CD8-positive, alpha-beta memory T cell (primary cell): ENCODE measurements at places on chromosomes 4 and X.

GRCh38 chr4:151922306-151922705, 161.5 kb upstream of the GATB start:
- DNase-seq: no peak

DNA sequence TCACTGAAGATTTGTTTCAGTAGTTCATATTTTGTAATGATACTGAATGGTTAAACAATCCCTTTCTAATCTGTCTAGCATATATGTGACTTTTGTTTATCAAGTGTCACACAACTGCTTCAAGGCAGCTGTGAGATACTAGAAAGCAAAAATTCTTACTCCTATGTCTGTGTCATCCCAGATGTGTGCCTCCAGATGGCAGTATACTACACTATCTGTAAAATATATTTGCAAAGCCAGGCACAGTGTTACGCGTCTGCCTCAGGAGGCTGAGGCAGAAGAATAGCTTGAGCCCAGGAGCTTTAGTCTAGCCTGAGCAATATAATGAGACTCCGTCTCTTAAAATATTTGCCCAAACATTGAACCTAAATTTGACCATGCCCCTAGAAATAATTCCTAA, 4.0 kb downstream of the NUDT10 start:
- DNase-seq: no peak

- no peak for DNase-seq
Measured at GRCh38 chr4:41204400-41204978, 9.9 kb downstream of the APBB2 start.

DNA sequence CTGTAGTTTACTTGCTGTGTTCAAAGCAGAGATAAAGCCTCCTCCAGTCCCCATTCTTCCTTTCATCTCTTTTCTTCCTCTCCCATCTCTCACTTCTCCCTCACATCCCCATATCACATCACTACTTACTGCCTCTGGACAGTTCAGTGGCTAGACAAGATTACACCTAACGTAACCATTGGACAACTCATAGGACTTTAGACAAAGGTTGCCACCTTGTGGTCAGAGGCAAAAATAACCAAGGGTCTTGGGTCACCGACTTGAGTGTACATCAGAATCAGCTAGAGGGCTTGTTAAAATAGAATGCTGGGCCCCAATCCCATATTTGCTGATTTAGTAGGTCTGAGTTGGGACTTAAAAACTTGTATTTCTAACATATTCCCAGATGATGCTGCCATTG, 109.3 kb upstream of the DGKK start:
- DNase-seq: peak; percentile 14

- DNase-seq: no peak
Measured at GRCh38 chr4:174292473-174292872, 8.8 kb downstream of the CEP44 start.

DNA sequence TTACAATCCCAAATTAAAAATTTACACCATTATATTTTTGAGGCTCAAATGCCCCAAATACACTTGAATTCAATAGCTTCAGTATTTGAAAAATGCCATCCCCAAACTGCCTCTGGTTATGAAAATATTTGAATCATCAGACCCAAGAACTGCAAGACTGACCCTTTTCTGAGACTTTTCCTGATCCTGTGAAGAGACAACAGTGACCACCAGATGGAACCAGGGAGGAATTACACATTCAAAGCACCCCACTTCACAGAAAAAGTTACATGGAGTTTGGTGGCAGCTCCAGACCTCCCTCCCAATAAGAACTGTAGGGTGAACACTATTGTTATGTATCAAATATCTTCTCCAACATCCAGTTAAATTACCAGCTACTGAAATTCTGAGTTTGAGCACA, 44.0 kb upstream of the SCD5 start:
- DNase-seq: no peak

- DNase-seq: no peak
Measured at GRCh38 chr4:150078579-150079080, 385 bp downstream of the DCLK2 start.

DNA sequence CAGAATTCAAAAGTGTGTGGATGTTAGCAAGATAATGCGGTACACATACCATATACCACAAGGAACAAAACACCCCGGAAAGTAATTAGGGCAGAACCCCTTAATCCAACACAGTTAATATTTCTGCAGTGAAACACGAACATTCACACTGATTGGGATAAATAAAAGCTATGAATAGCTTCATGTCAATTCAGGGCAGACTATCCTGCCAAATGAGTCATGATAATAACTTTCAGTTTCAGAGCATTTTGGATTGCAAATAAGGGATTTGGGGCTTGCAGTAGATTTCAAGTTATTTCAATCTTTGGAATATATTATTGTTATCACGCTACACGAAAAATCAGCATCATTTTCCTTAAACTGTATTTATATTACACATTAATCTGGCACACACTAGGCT, 24.3 kb downstream of the IRF2 start:
- DNase-seq: no peak

- DNase-seq: no peak
Measured at GRCh38 chr4:120901731-120902130, 20.8 kb downstream of the PRDM5 start.

- no peak for DNase-seq
Measured at GRCh38 chr4:12137575-12137974, 708.9 kb upstream of the HS3ST1 start.

- no peak for DNase-seq
Measured at GRCh38 chr4:94305466-94306225, 37.0 kb downstream of the HPGDS start.

DNA sequence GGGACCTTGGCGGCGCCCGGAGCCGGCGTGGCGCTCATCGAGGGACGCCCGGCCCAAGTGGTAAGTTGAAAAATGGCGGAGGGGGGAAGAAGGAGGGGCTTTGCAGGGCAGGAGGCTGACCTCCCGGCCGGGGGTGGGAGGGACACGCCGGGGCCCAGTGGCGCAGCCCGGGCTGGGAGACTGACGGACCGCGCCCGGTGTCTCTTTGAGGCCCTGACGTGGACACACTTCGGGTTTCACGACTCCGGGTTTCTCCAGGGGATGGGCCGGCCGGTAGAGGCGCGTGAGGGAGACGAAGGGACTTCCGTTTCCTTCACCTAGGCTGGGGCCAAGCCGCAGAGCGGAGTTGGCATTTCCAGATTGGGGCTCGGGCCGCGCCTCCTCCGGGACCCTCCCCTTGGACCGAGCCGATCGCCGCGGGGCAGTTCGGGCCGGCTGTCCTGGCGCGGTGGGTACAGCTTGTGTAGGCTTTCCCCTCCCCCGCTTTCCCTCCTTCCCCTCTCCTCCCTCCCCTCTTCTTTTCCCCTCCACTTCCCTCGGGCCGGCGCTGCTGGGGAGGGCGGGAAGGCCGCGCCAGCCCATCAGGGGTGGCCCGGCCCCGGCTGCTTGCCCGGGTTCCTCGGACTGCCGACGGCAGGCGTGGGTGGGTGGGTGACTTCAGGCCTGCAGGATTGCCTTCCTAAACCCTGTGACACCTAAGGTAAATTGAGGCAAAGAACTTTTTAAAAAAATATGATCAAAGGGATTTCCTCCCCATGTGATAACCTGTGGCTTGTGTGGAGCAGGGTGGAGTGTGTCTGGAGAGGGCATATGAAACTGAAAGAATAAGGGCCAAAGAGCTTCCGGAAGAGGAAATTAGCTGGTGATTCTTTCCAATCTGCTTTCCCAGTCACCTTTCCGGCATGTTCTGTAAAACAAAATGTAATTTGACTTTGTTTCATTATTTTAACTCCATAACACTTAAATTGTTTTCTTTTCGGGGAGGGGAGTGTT, at the start of gene XIAP:
XIAP (plus strand) TSS at position 208 of the 993 bp plus-strand sequence. CDS start 25,610 bp downstream, outside the sequence.
- DNase-seq: peak; percentile 68

GRCh38 chrX:97096385-97096784, 212.7 kb downstream of the RPA4 start:
- DNase-seq: no peak

GRCh38 chr4:184382189-184382846, 92.0 kb downstream of the IRF2 start:
- no peak for DNase-seq

GRCh38 chr4:126106658-126107057, 791.9 kb downstream of the FAT4 start:
- no peak for DNase-seq

- DNase-seq: no peak
Measured at GRCh38 chr4:23857367-23857959, 32.4 kb downstream of the PPARGC1A start.

DNA sequence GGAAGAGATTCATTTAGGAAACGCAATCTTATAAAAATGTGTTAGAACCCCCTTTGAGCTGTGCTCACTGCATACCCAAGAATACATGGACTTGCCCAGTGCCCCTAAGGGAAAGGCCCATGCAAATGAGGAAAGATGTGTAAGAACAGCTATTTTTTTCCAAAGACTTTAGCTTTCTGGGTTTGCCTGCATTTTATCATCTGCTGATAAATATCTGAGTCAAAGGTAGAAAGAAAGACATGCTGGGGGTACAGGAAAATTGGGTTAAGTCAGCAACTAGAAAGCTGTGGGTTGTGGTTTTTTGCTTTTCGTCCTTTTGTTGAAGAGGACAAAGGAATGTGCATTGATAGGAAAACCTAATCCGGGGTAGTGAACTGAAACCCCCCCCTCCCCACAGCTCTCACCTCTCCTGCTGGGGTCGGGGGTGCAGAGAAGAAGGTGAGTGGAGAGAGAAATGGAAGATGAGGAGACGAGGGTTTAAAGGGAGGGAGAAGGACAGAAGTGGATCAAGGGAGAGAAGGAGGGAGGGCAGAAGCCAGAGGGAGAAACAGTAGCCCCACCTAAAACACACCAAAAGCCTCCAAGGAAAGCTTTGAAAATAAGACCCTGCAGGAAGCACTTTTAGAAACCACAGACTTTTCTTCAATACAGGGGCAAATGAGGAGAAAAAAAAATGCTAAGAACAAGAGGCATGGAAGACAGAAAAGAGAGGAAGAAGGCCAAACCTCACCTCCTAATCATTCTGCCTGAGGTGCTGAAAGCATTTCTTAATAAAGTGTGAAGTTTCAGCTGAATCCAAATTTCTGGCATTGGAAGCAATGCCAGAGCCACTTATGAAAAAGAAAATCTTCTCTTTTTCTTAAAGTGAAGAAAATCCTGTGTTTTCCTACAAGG, 49.3 kb downstream of the KDR start:
- no peak for DNase-seq

DNA sequence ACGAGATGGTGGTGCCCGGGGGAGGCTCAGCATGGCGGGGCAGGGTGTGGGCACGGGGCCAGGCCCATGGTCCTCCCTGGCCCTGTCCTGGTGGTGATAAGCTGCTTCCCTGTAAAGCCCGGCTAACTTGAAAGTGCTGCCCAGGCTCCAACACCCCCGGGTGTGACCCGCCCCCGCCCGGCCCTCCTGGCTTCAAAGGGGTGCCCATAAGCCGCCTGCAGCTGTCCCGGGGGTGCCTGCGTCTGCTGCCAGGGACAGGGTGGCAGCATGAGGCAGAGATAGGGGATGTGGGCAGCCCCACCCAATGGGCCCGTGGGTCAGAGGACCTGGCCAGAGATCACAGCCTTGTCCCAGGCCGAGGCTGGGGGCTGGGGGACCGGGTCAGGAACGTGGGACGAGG, 18.1 kb downstream of the FGFRL1 start:
- DNase-seq: no peak

- DNase-seq: no peak
Measured at GRCh38 chrX:46876901-46877300, 35.3 kb upstream of the JADE3 start.

GRCh38 chr4:96742332-96743014, 902.6 kb downstream of the PDHA2 start:
- DNase-seq: no peak

- no peak for DNase-seq
Measured at GRCh38 chr4:77044461-77045150, 31.2 kb downstream of the CCNI start.

DNA sequence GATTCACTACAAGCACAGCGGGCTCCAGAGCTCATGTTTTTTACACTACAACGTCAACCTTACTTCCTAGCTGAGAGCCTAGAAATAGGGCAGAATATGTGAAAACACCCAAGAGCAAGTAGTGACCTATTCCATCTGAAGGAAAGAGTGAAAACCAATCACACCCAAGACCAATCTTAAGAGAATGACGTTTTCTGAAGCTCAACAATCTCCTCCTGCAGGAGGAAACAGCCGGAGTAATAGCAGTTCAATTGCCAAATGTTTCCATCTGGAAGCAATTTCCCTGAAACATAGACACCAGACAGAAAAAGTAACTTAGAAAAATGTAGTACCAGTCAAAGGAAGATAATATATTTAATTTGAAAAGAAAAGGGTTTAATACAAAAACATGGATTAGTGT, 142.4 kb downstream of the ANXA5 start:
- no peak for DNase-seq

- no peak for DNase-seq
Measured at GRCh38 chrX:124518885-124519284, 172.5 kb downstream of the SH2D1A start.

GRCh38 chr4:1775731-1776500, 17.2 kb upstream of the FGFR3 start:
- DNase-seq: no peak

GRCh38 chrX:132216806-132217202, 2.4 kb downstream of the RAP2C start:
- DNase-seq: no peak

DNA sequence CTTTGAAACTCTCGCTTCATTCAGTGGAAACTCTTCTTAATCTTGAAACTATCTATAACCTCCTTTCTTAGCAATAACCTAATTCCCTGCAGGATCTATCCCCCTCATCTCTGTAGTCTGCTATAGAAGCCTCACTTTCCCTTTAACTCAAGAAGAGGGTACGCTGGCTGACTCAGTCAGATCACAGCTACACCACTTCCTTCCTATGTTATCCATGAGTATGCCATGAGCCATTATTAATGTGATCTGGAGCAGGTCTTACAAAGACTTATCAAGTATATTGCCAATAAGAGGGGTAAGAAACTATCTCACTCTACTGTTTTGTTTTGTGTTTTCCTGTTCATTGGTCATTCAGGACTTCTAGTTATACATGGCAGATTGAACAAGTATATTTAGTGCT, 165.3 kb downstream of the PJA1 start:
- no peak for DNase-seq

GRCh38 chr4:184596044-184596616, 53.1 kb downstream of the CASP3 start:
- DNase-seq: no peak

- no peak for DNase-seq
Measured at GRCh38 chr4:1235381-1236102, 13.4 kb downstream of the CTBP1 start.

DNA sequence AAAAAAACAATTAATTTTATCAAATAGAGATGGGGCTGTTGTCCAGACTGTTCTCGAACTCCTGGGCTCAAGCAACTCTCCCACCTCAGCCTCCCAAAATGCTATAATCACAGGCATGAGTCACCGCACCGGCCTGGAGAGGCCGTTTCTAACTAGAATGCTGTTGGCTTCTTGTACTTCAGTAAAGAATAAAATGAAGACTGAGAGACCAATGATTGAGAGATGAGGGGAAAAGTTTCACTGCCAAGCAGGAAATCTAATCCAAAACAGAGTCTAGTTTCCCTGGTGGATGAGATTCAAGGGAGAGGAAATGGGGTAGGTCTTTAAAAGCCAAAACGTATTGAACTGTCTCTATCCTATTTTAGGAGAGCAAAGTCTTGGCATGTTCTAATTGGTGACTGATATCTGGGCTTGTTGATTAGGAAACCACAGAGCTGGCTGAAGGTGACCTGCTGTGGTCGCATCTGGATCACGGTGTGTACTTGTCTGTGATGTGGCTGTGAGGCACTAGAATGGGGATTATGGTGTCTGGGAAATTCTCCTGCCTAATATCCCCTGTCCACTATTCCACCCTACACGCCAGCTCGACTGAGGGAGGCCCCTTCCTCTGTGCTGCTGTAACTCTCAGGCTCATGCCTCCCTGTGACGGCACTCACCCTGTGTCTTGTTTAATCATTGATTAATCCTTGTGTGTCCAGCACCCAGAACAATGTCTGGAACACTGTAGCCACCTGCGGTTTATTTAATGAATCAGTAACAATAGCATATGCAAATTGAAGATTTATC, 15.0 kb upstream of the TRIM2 start:
- no peak for DNase-seq
